SK-N-SH treated with all-trans-retinoic acid at 6 μM for 48 hours (cell line): ENCODE measurements at places on chromosomes 12 and 14.

DNA sequence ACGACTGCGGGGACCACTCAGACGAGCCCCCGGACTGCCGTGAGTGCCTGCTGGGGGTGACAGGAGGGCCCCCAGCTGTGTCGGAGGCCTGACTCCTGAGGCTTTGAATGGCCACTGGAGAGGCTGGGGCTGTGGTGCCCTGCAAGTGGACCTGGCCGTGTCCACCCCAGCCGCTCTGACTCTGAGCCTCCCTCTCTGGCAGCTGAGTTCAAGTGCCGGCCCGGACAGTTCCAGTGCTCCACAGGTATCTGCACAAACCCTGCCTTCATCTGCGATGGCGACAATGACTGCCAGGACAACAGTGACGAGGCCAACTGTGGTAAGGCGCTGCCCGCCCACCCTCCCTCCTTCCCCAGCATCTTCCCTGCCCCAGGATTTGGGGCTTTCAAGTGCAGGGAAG, 16.1 kb upstream of the NXPH4 start:
- ATAC-seq: no peak

- no peak for ATAC-seq
These were observed 48.3 kb upstream of the PLEKHG6 start for GRCh38 chr12:6262211-6262610.

GRCh38 chr12:123232472-123232806, 502 bp downstream of the MPHOSPH9 start:
- peak; percentile 15 for ATAC-seq

- ATAC-seq: no peak
These were observed 43.9 kb downstream of the FRS2 start for GRCh38 chr12:69514111-69514510.

- ATAC-seq: no peak
These were observed 19.7 kb downstream of the SLC6A12 start for GRCh38 chr12:194276-194675.

DNA sequence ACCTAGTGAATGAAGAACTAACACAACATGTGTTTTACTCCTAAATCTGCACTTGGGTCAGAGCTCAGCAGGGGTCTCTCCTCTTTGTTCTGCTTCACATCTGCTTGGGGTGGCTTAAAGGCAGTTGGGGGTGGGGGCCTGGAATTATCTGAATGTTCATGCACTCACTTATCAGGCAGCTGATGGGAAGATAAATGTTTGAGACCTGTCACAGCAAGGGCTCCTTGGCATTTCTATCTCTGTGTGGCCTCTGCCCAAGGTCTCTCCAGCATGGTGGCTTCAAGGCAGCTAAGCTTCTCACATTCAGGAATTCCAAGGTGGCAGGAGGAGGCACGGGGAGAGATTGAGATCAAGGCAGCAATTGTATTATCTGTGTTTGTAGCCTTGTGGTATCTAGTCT, 6.4 kb upstream of the HMGA2 start:
- no peak for ATAC-seq

- peak; percentile 88 for ATAC-seq
These were observed 148.7 kb downstream of the ANO2 start for GRCh38 chr12:5796171-5796958.

DNA sequence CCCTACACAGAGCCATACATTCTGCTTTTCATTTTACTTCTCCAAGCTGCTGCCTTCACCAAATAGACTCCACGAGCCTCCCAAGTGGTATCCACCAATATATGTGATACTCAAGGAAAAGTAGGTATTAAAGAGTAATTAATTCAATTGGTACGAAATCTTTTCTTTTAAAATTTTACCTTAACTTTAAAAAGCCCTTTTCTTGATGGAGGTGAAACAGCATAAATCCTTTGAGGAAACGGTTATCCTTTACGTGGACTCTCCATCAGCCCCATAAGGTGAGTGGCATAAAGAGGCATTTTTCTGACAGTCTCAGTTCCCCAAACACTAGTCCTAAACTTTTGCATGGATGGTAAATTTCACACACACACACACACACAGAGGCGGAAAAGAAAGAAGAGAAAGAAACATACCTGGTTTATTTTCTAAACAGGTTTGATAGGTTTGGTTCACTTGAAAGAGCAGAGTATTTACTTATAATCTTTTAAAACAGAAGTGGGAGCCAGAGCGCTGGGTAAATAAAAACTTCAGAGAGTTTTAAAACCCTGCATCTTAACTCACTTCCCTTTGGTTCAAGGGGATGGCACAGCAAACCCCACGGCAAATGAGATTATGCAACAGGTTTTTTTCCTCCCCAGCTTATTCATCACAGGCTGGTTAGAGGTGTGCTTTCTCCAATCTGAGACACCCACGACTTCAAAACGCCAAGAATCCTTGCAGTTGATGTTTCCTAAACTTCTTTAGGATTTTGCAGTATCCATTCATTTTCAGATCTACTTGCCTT, 1.9 kb downstream of the DUSP16 start:
- peak; percentile 29 for ATAC-seq

DNA sequence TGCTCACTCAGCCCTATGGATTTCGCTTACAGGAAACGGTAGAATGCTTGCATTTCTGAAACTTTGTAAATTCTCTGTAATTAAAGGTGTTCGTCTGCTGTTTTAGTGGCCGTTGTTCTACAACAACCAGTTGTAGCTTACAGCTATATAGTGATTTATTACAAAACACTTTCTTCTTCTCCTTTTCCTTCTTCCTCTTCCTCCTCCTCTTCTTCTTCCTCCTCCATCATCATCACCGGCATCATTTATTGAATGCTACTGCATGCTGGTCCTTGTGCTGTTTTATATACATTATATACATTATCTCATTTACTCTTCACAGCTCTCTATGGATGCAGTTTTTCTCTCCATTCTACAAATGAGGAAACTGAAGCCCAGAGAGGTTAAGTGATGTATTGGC, 6.4 kb downstream of the ETV6 start:
- no peak for ATAC-seq

DNA sequence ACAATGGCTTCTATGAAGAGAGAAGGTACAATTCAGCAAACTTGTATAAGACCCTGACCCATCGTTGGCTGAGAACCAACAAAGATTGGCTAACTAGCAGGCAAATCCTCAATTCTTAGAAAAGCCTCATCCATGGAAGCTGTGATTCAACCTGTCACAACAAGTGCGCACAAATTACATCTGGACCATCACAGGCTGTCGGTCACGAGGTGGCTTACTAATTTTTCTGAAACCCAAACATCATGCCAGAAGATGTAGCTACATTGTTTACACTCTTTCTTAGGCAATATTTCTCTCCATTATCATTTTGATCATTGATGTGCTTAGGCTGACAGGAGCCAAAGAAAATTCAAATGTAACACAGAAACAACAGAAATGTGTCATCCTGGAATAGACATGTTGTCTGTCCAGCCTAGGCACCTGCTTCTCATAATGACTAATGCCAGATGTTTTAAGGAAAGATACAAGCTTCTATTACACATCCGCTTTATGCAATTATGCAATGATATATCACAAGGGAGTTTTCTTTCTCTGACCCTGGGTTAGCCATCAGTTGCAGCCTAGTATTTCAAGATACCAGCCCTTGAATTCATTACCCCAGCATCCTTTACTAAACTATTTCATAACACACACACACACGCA, 92.9 kb upstream of the DIO2 start:
- ATAC-seq: no peak

DNA sequence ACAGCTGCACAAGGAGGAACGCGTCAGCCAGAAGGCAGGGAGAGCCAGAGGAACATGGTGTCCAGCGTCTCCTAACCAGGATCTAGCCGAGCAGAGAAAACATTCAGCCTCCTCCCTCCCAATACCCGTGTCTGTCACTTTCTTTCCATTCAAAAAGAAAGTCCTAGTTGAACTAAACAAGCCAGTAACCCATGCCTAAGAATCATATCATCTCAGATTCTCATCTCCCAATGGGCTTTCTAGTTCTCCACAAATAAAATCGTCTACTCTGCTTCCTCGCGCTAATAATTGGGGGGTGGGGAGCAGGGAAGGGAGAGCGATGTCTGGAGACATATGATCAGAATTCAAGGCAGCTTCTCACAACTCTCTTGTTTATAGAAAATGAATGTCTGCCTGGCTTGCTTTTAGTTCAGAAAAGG, 7.4 kb downstream of the NKX2-1 start:
- ATAC-seq: no peak

DNA sequence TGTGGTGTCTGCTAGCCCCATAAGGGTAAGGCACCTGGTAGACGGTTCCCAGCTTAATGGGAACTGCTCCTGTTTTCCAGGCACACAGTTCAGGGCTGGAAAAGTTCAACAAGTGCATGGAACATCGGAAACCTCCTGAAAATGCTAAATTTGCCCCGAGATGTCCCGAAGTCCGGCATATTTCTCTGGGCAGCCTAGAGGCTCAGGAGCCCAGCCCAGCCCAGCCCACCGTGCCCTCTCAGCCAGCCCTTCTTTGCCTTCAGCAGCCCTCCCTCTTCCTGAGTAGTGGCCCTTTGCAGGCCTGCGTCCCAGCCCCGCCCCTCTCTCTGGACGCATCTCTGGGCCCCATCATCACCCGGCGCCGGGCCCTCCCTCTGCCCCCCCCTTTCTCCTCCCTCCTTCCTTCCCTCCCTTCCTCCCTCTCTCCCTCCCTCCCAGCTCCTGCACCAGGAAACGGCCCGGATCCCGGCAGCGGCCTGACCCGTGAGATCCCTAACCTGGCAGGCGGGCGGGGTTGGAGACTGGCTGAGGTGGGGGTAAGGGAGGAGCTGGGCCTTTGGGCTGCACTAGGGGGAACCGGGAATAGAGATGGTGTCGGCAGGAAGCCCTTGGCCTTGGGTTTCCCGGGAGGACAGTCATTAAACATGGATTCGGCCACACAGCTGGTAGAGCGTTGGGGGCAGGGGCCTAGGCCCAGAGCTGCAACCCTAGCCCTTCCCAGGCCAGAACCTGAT, at the start of gene BCL2L2:
Gene BCL2L2 (plus strand): TSS at position 422 of the 734 bp plus-strand sequence. CDS start 935 bp downstream, outside the sequence.
- peak; percentile 73 for ATAC-seq

DNA sequence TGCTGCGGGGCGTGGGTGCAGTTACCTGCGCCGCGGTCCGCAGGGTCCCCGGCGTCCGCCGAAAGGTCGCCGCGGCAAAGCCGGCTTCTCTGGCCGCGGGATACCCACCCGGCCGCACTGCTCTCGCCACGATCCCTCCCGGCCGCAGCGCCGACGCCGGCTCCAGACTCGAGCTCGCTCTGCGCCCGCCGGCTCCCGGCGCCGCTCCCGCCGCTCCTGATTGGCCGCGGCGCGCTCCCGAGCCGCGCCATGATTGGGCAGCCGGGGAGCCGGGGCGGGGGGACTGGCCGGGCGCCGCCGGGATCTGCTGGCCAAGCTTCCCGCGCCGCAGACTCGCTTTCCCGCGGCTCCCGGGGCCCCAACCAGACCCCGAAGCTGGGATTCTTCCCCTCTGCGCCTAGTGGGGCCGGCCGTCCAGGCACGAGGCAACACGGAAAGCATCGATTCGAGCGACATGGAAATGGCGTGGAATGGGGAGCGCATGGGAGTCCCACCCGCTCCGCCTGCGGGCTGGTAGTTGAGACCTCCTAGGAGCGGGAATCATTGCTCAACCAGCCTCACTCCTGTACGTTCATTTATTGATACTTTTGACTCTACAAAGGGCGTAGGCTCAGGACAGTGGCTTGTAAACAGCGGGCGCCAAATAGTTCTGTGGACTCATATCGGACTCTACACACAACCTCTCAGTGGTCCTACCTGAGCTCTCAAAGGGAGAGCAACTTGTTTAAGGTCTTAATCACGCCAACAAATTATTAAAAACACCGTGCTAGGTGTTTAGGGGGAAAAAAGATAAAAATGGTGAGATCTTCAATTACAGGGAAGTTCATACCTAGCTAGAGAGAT, 36.4 kb upstream of the STON2 start:
- peak; percentile 99 for ATAC-seq

GRCh38 chr12:7869137-7869536, 3.6 kb downstream of the SLC2A14 start:
- ATAC-seq: peak; percentile 46

- peak; percentile 10; the same call in 2 of the 3 replicates for ATAC-seq
These were observed 13.0 kb upstream of the DPF3 start for GRCh38 chr14:72906879-72907278.

- ATAC-seq: no peak
These were observed 31.8 kb downstream of the LTBP2 start for GRCh38 chr14:74580275-74580672.

DNA sequence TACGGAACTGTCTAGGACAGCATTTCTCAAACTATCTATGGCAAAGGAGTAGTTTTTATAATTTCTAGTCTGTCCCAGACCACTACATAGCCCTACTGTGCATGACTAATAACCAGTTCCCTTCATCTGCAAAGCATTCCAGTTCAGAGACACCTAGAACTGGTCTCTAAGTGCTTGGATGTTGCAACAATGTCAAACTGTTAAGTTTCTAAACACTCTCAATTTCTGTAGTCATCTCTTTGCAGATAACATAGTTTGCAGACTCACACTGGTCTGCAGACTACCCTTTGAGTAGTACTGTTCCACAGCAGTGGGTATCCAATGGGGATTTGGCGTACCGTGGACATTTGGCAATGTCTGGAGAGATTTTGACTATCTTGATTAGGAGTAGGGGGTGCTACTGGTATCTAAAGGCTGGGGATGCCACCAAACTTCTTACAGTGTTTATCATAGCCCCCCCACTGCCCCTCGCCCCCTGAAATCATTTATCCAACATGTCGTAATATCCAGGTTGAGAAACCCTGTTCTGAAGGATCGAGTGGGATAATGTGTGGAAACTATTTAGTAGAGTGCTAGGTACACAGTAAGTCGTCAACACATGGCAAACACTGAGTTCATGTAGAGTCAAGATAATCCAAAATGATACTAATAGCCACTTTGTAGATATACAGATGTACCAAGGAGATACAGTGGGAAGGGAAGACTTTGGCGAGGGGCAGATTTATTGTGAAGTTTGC, 1.7 kb downstream of the C12orf76 start:
- ATAC-seq: no peak

DNA sequence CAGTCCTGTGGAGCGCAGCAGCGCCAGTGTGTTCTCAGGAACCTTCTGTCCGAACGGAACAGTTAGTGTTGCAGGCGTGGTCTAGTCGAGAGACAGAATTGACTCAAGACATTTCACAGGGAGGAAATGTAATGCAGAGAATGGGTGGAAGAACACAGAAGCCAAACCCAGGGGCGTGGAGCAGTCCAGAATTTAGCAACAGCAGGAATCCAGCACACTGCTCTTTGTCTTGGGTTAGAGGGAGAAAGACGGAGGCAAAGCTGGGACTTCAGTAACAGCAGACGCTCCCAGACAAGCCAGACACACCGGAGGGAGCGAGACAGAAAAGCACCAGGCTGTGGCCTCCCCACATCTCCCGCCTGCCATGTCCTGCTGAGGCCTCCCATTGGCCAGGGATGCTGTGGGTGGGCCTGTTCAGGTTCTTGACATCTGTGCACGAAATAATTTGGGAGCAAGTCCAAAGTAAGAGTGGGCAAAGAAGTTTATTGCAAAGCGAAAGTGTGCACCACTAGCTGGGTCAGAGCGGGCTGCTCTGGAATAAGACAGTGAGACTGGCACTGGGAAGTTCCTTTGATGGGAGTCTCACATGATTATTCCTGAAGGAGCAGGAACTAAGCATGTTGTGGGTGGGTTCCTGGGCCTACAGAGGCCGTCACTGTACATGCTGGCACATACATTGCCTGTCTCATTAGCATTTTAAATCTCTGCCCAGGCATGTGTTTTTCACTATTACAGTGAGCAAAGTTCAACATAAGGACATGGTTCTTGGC, 339.3 kb upstream of the SFSWAP start:
- no peak for ATAC-seq
